CD4-positive, CD25-positive, alpha-beta regulatory T cell (primary cell): ENCODE measurements at places on chromosomes 3 and 15. TPM values are rescaled to one million over a fixed set of nuclear protein-coding genes. Genes with fewer than 3 reads are reported as not detected.
A peak's percentile ranks its signal among the peaks of the same experiment; 100 is the strongest.

DNA sequence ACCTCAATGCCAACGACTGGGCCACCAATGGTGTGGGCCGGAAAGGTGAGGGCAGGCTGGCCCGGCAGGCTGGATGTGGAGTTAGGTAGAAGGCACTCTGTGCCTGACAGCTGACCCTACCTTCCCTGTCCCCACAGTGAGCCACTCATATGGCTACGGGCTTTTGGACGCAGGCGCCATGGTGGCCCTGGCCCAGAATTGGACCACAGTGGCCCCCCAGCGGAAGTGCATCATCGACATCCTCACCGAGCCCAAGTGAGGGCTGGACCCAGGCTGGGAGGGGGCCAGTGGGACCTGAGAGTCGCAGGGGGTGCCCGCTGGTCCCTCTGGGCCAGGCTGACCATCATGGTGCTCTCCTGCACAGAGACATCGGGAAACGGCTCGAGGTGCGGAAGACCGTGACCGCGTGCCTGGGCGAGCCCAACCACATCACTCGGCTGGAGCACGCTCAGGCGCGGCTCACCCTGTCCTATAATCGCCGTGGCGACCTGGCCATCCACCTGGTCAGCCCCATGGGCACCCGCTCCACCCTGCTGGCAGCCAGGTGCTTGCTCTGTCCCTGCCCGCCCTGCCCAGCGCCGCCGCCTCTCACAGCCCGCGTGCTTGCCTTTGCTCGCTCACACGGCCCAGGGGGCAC, 4.5 kb upstream of the FES start:
- peaks cover 42% of the 10 kb centered on the region for H3K36me3 ChIP-seq
- DNase-seq = no peak
- H3K27ac ChIP-seq = no peak overlapping the region
- no peak overlapping the region for H3K4me3 ChIP-seq
- no peaks in the 10 kb centered on the region for H3K27me3 ChIP-seq
- peaks cover 7% of the 10 kb centered on the region for H3K4me1 ChIP-seq

The JMJD7 gene
- total RNA-seq = 42.2 TPM

- no peak for DNase-seq
- H3K27ac ChIP-seq = no peak overlapping the region
- no peaks in the 10 kb centered on the region for H3K27me3 ChIP-seq
- no peak overlapping the region for H3K4me3 ChIP-seq
- H3K4me1 ChIP-seq = no peaks in the 10 kb centered on the region
- H3K36me3 ChIP-seq = no peaks in the 10 kb centered on the region
These were observed 211.7 kb downstream of the ZPLD1 start for GRCh38 chr3:102646557-102646956.

The HTR3E gene
- total RNA-seq = not detected

- no peaks in the 10 kb centered on the region for H3K27me3 ChIP-seq
- no peak for DNase-seq
- H3K4me1 ChIP-seq = no peaks in the 10 kb centered on the region
- no peaks in the 10 kb centered on the region for H3K36me3 ChIP-seq
- no peak overlapping the region for H3K27ac ChIP-seq
These were observed 115.7 kb downstream of the PDZRN3 start for GRCh38 chr3:73509066-73509465.

The POLR2M gene
- total RNA-seq = 85.5 TPM

GRCh38 chr15:50247819-50248655, 17.5 kb downstream of the HDC start:
- H3K4me1 ChIP-seq = peaks cover 12% of the 10 kb centered on the region
- no peak for DNase-seq
- H3K36me3 ChIP-seq = no peaks in the 10 kb centered on the region
- peak overlapping the region; percentile 52 for H3K27ac ChIP-seq

DNA sequence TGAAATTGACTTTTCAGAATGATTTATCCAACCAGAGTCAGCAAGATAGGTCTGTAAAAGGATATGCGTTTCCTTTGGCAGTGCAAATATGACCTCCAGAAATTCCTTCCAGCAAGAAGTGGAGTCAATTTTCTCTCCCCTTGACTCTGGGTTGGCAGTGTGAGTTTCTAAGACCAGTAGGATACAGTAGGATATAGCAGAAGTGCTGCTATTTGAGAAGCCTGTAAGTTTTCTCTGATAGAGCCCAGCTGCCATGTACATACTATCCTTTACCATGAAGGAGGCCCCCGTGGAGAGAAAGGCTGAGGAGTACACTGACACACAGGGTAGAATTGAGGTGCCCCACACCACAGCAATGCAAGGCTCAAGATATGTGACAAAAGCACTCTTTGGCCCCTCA, 409.1 kb upstream of the PDZRN3 start:
- DNase-seq = no peak
- H3K36me3 ChIP-seq = no peaks in the 10 kb centered on the region
- H3K27me3 ChIP-seq = no peaks in the 10 kb centered on the region
- no peaks in the 10 kb centered on the region for H3K4me1 ChIP-seq

DNA sequence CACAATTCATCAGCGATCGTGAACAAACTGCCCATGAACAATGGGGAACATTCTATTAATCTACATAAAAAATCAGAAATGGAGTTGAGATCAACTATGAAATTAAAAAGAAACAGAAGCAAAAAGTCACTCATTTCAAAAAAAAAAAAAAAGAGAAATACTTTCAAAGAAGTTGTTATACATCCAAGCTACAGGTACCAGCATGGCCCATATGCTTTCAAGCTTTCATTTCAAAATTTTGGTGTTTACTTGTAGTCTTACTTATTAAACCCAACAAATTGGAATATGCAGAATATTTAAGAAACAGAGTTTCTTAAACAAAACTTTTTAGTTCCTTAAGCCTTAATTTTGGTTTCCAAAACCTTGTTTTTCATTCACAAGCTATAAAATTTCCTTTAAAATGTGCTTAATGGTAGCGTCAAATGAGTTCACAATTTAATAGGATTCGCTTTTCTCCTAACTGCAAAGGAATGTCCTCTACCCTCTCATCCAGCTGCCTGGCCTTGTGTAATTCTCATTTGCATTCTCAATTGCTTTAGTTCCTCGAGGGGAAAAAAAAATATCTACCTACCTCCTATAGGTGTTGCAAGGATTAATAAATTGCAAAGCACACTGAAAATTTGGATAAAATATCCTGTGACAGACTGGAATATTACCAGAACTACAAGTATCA, 565.2 kb downstream of the ROBO1 start:
- no peaks in the 10 kb centered on the region for H3K36me3 ChIP-seq
- no peaks in the 10 kb centered on the region for H3K4me1 ChIP-seq
- H3K27ac ChIP-seq = no peak overlapping the region
- H3K4me3 ChIP-seq = no peak overlapping the region
- DNase-seq = no peak

The NRG4 gene
- not detected for total RNA-seq

- no peak overlapping the region for H3K4me3 ChIP-seq
- no peak overlapping the region for H3K27ac ChIP-seq
- no peak for DNase-seq
These were observed 68.4 kb upstream of the FLNB start for GRCh38 chr3:57939775-57940174.

DNA sequence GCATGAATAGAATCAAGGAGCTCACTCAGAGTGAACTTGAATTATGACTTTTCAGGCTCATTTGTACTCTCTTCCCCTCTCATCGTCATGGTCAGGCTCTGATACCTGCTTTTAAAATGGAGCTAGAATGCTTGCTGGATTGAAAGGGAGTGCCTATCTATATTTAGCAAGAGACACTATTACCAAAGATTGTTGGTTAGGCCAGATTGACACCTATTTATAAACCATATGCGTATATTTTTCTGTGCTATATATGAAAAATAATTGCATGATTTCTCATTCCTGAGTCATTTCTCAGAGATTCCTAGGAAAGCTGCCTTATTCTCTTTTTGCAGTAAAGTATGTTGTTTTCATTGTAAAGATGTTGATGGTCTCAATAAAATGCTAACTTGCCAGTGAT, 9.6 kb downstream of the CCNDBP1 start:
- H3K27ac ChIP-seq = no peak overlapping the region
- no peak overlapping the region for H3K4me3 ChIP-seq
- no peaks in the 10 kb centered on the region for H3K27me3 ChIP-seq
- DNase-seq = no peak

The HLTF gene
- total RNA-seq = 9.8 TPM

The SNX33 gene
- 2.1 TPM for total RNA-seq

The C3orf38 gene
- 46.9 TPM for total RNA-seq

The MKRN2 gene
- 24.6 TPM for total RNA-seq

GRCh38 chr3:31093606-31094005, 199.1 kb upstream of the GADL1 start:
- no peak overlapping the region for H3K4me3 ChIP-seq
- no peaks in the 10 kb centered on the region for H3K27me3 ChIP-seq
- no peaks in the 10 kb centered on the region for H3K36me3 ChIP-seq
- no peak overlapping the region for H3K27ac ChIP-seq
- H3K4me1 ChIP-seq = no peaks in the 10 kb centered on the region

The ZPLD1 gene
- not detected for total RNA-seq

The POLQ gene
- 0.72 TPM for total RNA-seq

The PTX3 gene
- total RNA-seq = 0.20 TPM

DNA sequence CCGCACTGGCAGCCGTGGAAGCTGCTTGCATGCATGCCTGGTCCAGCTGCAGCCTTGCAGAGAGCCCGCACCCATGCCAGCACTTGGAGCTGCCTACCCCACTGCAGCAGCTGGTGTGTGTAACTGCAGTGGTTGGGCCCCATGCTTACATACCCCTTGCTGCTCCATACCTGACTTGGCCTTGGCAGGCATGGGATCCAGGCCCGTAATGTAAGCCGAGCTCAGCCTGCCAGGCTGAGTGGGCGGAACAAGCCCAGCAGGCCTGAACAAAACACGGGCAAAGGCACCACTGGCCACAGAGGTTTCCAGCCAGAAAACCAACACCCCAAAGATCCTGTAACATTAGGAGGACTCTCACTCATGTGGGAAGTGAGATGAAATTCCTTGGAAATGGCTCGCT, 48.3 kb downstream of the SLC6A20 start:
- no peak overlapping the region for H3K4me3 ChIP-seq
- no peaks in the 10 kb centered on the region for H3K4me1 ChIP-seq
- DNase-seq = no peak
- no peak overlapping the region for H3K27ac ChIP-seq
- H3K27me3 ChIP-seq = no peaks in the 10 kb centered on the region

GRCh38 chr3:23202203-23202920, 765 bp upstream of the UBE2E2 start:
- H3K27me3 ChIP-seq = peaks cover 19% of the 10 kb centered on the region
- H3K27ac ChIP-seq = no peak overlapping the region
- peak; percentile 19 for DNase-seq
- H3K4me3 ChIP-seq = peak overlapping the region; percentile 18
- H3K36me3 ChIP-seq = no peaks in the 10 kb centered on the region
- H3K4me1 ChIP-seq = peaks cover 6% of the 10 kb centered on the region

DNA sequence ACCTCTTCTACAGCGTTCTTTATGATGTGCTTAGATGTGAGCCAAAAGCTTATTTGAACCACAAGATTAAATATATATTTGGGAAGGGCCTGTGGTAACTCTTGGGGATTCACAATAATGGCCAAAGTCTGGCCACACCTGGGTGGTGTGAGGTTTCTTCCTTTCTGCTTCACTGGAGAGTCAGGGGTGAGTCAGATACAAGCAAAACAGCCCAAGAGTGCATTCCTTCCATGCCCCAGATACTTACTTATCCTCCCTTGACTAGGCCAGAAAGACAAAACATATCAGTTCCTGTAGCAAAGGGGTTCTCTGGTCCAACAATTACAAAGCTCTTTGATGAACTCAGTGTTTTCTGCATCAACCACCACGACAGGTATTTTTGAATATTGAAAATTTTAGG, 941 bp downstream of the ZBED2 start:
- H3K4me1 ChIP-seq = peaks cover 12% of the 10 kb centered on the region
- peak overlapping the region; percentile 2 for H3K4me3 ChIP-seq
- no peaks in the 10 kb centered on the region for H3K27me3 ChIP-seq
- peaks cover 31% of the 10 kb centered on the region for H3K36me3 ChIP-seq
- DNase-seq = no peak

The USP13 gene
- total RNA-seq = 6.4 TPM

The ILDR1 gene
- not detected for total RNA-seq

The SLC6A11 gene
- total RNA-seq = not detected

GRCh38 chr3:196518966-196519717, 4.0 kb upstream of the SMCO1 start:
- H3K27ac ChIP-seq = no peak overlapping the region
- H3K4me3 ChIP-seq = no peak overlapping the region
- H3K27me3 ChIP-seq = peaks cover 2% of the 10 kb centered on the region
- peak; percentile 59 for DNase-seq
- H3K36me3 ChIP-seq = no peaks in the 10 kb centered on the region

- no peaks in the 10 kb centered on the region for H3K4me1 ChIP-seq
- H3K36me3 ChIP-seq = no peaks in the 10 kb centered on the region
- DNase-seq = no peak
- H3K27ac ChIP-seq = no peak overlapping the region
- H3K4me3 ChIP-seq = no peak overlapping the region
These were observed 26.3 kb downstream of the COL6A6 start for GRCh38 chr3:130543322-130543721.

The TOMM70 gene
- total RNA-seq = 26.0 TPM

DNA sequence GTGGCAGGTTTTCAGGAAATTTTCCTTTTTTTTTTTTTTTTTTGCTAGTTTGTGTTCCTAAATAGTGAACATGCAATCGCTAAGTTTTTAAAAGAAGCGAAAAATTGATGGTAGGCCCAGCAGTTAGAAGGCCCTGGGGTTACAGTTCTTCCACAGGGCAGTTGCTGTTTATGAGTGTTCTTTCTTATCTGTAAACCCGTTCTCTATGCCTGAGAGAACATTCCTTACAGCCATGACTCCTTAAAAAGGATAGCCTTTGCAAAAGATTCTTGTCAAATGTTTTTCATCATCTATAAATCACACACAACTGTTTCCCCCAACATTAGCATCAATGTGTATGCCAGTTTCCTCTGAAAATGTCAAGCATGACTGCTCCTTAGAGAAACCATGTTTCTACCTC, 23.8 kb upstream of the MYZAP start:
- H3K4me3 ChIP-seq = no peak overlapping the region
- H3K4me1 ChIP-seq = peaks cover 12% of the 10 kb centered on the region
- H3K27me3 ChIP-seq = peaks cover 3% of the 10 kb centered on the region
- DNase-seq = no peak
- no peaks in the 10 kb centered on the region for H3K36me3 ChIP-seq
- H3K27ac ChIP-seq = no peak overlapping the region

The CLDN18 gene
- not detected for total RNA-seq
